ENCODE measurements at places on chromosomes 6 and 20.

- DNase-seq = no peak
Measured at GRCh38 chr6:36978421-36979346, 7.3 kb downstream of the MTCH1 start.

- DNase-seq = no peak
Measured at GRCh38 chr6:33875696-33876095, 71.9 kb upstream of the MLN start.

DNA sequence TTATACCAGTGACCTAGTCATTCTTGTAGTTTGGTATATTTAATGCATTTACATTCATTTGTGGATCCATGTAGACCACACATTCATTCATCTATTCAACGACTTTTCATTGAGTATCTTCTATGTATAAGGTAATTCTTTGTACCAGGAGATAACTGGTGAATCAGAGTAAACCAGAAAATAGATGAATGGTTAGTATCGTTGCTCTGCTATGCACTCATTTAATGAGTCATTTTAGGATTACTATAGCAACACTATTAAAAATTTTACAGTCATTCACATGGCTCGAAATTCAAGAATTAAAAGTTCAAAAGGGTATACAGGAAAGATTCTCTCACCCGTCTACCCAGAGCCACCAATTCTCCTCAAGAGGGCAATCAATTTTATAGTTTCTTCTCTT, 26.8 kb downstream of the DOK5 start:
- no peak for DNase-seq

- no peak for DNase-seq
Measured at GRCh38 chr6:37824170-37824569, 4.6 kb downstream of the ZFAND3 start.

DNA sequence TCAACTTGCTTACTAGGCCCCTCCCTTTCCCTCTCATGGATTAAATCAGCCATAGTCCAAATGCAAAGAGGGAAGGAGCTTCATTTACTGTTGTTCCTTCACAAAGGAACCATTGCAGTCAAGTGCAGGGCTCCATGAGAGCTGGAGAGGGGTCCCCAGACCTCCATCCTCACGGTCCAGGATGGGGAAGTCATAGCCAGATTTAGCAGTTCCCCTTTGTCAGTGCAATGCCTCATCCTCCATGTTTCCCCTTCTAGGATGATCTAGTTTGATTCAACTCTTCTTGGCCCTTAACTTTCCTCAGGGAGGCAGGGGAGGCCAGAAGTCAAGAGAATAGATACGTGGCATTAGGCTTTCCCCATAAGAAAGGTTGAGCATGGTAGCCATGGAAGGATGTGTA, 66.5 kb upstream of the FUCA2 start:
- DNase-seq = no peak

DNA sequence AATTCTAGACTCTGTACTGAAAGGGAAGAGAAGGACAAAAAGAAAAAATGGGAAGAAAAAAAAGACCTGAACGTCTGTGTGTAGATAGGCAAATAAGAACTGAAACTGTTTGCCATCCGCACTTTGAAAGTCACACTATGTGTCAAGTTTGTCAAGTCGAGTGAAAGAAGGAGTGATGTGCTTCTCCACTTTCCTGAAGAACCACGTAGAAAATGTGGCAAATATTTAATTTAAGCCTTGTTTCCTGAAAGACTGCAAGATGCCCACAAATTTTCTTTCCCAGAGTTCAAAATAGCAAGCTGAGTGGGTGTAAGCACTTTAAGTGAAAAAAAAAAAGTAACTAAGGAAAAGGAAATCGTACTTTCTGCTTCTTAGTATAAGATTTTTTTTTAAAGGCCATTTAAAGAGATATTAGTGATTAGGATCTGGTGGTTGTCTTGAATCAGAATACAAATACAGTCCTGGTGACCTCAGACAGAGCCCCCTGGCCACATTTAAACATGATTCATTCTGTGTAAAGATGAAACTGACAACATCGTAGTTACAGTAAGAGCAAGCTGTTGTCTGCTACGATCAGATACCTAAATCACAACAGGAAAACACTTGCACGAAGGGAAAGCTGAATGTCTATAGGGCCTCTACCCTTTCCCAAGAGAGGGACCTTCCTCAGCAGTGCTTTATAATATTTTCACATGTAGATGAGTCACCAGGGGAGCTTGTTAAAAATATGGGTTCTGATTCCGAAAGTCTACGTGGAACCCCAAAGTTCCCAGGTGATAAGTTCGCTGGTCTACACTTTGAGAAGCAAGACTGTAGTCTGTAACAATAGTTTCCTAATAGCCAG, 102.3 kb downstream of the HIVEP2 start:
- DNase-seq = no peak

GRCh38 chr6:55798571-55798970, 76.8 kb downstream of the BMP5 start:
- no peak for DNase-seq

- peak; percentile 83 for DNase-seq
Measured at GRCh38 chr6:43506667-43507471, 3.3 kb downstream of the LRRC73 start.

DNA sequence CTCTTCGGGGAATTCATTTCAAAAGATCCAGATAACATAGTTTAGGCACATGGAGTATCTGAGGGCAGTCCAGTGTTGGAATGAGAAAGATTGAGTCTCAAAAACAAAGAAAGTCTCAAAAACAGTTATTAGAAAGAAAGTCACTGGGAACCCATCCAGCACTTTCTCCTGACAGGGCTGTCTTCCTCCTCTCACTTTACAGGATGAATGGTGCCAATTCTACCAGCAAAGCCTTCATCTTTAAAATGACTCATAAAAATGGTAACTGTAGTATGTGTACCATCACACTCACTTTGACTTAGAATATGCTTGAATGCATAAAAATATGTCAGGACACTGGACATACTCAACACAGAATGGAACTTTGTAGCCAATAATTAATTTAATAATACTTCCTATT, 71.3 kb downstream of the SLC22A3 start:
- no peak for DNase-seq

DNA sequence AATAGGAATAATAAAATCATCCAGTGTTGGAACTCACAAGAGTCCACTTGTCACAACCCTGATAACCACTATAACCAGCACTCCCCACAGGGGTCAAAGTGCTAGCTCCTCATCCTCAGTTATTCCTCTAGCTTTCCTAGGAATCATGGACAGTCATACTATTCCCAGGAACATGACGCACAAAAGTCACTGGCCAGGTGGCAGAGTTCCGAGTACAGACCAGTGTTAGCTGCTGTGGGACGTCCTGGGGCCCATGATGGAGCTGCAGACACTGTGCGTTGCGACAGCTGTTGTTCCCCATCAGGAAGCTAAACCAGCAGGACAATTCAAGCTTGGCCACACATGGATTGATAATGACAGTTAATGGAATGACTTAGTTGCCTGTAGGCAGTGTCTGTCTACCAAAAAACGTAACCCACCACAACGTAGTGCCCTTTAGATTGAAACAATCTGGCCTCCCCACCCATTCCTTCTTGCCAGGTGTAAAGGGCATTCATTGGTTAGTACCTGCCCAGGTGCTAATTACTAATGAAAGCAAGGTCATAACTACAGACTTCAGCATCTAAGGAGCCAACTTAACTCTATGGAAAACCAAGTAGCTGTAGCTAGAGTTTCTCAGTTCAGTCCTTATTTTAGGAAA, 17.4 kb downstream of the EZR start:
- DNase-seq = no peak

GRCh38 chr6:147693181-147693580, 184.7 kb downstream of the SAMD5 start:
- DNase-seq = no peak

DNA sequence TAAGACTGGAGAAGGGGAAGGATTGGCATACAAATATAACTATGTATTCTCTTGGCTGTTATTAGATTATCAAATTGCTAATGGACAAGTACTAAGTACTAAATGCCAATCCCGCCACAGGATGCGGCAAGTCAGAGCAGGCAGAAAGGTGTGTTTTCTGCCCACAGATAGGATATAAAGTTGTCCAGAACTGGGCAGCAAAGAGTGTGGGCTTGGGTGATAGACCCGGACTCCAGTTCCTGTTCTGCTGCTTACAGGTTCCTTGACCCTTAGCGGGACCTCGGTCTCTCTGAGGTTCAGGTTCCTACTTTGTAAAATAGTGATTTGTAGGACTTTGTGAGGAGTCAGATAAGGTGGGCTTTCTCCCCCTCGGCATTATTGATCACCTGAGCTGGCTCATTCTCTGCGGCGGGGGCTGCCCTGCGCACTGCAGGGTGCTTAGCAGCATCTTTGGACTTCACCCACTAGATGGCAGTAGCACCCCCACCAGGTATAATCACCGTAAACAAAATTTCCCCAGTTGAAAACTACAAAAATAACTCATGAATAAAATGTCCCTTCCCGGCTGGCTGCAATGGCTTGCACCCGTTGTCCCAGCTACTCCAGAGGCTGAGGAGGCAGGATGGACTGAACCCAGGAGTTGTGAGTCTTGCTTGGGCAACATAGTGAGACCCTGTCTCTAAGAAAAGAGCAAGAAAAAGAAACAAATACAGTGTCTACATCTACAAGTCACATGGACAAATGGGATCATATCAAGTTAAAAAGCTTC, 193.1 kb downstream of the DOK5 start:
- DNase-seq = peak; percentile 31

DNA sequence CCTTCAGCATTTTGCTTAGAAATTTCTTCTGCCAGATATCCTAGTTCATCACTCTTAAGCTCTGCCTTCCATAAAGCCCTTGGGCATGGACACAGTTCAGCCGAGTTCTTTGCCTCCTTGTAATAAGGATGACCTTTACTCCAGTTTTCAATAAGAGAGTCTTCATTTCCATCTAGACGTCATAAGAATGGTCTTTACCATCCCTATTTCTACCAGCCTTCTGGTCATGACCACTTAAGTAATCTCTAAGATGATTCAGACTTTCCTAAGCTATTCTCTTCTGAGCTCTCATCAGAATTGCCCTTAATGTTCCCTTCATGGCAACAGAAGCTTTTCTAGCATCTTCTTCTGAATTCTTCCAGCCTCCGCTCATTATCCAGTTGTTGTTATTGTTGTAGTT, 126.1 kb downstream of the TFAP2C start:
- no peak for DNase-seq

DNA sequence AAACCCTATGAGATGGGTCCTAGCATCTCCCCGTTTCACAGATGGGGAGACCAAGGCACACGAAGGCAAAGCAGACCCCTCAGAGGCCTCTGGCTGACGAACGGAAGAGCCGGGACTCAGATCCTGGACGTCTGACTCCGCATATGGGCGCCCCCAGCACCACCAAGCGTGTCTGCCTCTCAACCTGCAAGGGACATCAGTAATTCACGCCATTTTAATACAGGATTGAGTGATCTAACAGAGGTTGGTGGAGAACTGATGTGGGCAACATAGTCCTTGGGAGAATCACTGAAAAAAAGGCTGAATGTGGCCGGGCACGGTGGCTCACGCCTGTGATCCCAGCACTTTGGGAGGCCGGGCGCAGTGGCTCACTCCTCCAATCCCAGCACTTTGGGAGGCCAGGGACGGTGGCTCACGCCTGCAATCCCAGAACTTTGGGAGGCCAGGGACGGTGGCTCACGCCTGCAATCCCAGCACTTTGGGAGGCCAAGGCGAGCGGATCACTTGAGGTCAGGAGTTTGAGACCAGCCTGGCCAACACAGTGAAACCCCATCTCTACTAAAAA, 206.6 kb downstream of the DLL1 start:
- no peak for DNase-seq

DNA sequence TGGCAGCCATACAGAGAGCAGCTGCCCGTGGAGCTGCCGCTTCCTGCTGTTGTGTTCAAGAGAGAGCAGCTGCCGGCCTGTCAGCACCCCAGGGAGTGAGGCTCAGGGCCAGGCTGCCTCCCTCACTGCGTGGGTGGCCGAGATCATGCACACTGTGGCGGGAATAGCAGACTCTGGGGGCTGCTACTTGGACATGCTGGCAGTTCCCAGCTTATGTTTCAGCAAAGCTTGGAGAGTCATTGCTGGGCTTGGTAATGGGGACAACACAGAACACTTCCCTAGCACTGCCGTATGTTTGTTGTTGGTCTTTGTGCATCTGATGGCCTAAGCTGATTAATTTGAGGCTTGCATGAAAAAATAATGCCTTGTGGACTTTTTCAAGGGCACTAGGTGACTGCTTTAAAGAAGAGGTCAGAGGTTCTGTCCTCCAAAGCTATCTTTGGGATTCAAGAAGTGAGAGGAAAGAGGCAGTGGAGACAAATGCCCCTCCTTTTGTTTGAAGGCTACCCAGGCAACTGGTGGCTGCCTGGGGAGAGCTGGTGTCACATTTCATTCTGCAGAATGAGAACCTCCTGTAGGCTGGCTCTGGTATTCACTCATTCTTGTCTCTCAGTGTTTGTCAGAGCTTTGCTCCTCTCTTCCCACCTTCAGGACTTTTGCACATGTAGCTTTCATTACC, 18.8 kb downstream of the MRAP2 start:
- DNase-seq = peak; percentile 55

- DNase-seq = peak; percentile 84
Measured at GRCh38 chr6:7166410-7167293, 58.9 kb downstream of the RREB1 start.

GRCh38 chr6:120966321-120966720, 368.0 kb downstream of the TBC1D32 start:
- DNase-seq = no peak

- DNase-seq = no peak
Measured at GRCh38 chr6:169235286-169235685, 18.4 kb downstream of the THBS2 start.

DNA sequence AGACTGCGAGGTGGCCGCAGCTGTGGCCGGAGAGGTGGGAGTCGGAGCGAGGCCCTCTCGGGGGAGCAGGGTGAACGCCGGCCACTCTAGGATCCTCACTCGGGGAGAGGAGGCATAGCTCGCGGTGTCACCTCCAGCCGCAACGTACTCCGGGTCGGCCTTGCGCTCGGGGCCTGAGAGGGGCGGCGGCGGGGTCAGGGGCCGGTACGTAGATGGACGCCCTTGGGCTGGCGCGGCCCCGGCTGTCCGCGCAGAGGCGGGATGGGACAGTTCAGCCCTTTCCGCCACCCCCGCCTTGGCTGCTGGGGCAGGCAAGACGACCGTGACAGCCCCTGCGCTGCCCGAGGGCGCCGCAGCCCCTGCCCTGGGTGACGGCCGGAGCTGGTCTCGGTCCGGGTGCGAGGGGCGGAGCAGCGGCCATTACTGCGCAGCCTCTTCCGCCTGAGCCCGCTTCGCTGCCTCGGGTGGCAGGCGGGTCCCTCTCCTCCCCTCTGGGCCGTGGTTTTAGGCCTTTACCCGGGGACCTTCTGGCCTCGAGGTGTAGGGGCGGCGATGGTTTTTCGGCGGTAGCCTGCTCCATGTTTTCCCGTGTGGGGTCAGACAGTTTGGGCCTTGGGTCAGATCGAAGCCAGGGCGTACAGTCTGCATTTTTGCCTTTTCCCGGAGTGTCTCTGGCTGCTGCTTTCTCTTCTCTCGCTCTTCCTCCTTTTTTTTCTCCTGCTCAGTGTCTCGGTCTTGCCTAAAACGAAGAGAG, 405 bp downstream of the RNF146 start:
- DNase-seq = peak; percentile 65

GRCh38 chr20:12748359-12748994, 260.3 kb upstream of the SPTLC3 start:
- DNase-seq = no peak

DNA sequence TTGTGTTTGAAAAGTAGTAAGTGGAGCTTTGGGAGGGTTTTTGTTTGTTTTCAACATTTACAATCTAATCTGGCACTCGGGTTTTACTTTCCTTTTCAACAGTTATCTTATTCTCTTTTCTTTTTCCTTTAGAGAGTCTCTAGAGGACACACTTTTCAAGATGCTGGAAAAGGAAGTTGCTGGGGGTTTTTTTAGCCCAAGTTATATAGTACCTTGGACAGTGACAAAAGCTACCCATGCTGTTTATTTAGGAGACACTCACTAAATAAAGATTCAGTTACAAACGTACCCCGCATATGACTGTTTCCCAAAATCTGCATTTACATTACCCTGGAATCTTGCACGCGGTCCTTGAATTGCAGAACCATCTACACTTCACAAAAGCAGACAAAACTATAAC, 78.8 kb downstream of the MAP7 start:
- DNase-seq = no peak

All from K562 (cell line).